Stimulated activated CD4-positive, alpha-beta T cell treated with anti-CD3 and anti-CD28 coated beads, Interleukin-15, amount 100 ng/mL, for 48 hours (primary cell): ENCODE measurements at places on chromosomes 5 and 9.

DNA sequence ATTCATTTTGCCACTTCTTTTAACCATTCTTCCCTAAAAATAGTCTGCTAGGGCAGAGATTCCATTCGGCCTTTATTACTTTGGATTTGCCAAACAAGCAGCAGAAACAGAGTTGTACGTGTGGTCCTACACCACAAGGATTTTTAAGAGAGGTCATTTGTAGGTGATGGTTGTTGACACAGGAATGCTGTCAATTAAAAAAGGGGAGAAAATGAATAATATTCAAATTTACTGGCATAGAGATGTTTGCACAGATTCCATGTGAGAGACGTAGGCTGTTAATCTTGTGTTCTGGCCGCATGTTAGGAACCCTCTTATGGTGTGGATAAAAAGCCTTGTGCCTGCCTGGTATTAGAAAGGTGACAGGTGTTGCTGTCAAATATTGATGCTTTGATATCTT, 34.9 kb downstream of the TRIO start:
- DNase-seq = no peak

- DNase-seq = no peak
These were observed 112.5 kb upstream of the SLIT3 start for GRCh38 chr5:169413416-169413815.

- DNase-seq = no peak
These were observed 1.5 kb downstream of the KLF9 start for GRCh38 chr9:70412832-70413463.

GRCh38 chr9:132744881-132745755, 74.9 kb downstream of the GTF3C4 start:
- DNase-seq = no peak

GRCh38 chr9:16126042-16126441, 573.2 kb downstream of the CCDC171 start:
- DNase-seq = no peak

DNA sequence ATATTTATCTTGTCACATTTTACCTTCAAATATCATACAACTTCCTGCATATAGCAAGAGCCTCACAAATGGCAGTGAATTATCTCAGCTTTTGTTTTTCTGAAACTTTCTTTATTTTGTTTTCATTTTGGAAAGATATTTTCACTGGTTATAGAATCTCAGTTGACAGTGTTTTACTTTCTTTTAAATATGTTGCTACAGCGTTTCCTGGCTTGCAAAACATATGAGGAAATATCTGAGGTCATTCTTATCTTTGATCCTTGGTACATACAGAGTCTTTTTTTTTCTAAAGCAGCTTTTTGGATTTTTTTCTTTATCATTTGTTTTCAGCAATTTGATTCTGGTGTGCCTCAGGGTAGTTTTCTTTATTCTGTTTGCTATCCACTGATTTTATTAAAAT, 77.6 kb upstream of the CEP78 start:
- no peak for DNase-seq

DNA sequence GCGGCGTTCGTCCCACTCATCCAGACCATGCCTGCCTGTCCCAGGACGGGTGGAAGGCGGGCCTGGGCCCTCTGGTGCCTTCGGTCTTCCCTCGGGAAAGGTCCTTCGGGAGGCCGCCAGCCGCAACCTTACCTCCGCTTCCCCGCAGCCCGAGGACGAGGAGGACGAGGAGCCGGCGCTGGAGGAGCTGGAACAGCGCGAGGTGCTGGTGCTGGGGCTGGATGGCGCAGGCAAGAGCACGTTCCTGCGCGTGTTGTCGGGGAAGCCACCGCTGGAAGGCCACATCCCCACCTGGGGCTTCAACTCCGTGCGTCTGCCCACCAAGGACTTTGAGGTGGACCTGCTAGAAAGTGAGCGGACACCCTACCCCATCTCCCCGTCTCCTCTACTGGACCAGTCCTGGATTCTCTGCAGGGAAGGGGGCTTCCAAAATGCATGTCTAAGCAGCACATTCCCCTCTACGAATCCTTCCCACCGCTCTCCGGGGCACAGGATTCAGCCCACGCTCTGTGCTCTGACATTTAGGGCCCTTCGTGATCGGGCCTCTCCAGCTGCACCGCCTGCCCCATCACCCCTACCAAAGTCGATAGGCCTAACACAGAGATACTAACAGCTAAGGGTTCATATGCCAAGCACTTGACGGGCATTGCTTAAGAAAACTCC, 1.1 kb downstream of the ARL10 start:
- no peak for DNase-seq

- no peak for DNase-seq
These were observed 539.9 kb downstream of the DMRTA1 start for GRCh38 chr9:22986556-22986955.

- DNase-seq = no peak
These were observed 210.7 kb downstream of the C9orf50 start for GRCh38 chr9:129410226-129410625.

DNA sequence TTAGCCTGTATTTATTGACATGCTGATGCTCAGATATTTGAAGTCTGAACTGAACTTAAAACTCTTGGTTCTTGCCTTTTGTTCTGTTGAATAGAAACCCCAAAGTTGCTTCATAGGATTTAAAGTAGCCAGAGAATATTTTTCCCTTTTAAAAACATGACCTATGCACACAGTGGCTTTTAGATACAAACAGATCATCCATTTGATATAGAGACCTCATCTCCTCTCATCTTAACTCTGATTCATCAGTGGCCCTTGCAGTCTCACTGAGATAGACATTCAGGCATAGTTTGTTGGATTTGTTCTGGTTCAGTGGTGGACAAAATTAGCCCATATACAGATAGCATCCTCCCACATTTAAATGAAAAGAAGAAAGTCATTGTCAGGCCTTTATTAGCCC, 43.5 kb upstream of the PJA2 start:
- no peak for DNase-seq

DNA sequence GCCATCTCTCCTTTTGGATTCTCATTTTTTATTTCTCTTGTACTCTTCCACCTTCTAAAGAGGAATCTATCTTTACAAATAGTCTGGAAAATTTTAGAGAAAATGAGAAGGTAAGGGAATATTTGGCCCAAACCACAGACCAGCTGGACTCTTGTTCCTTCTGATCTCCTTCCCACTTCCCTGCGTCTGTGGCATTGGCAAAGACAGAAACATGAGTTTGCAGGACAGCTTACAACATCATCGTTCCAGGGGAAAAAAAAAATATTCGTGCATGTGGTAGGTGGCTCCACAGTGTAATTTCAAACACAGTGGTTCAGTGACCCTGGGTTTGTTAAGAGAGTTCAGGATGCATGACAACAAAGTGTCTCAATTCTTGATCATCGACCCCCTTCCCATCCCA, 755.0 kb downstream of the DNAH5 start:
- DNase-seq = no peak

DNA sequence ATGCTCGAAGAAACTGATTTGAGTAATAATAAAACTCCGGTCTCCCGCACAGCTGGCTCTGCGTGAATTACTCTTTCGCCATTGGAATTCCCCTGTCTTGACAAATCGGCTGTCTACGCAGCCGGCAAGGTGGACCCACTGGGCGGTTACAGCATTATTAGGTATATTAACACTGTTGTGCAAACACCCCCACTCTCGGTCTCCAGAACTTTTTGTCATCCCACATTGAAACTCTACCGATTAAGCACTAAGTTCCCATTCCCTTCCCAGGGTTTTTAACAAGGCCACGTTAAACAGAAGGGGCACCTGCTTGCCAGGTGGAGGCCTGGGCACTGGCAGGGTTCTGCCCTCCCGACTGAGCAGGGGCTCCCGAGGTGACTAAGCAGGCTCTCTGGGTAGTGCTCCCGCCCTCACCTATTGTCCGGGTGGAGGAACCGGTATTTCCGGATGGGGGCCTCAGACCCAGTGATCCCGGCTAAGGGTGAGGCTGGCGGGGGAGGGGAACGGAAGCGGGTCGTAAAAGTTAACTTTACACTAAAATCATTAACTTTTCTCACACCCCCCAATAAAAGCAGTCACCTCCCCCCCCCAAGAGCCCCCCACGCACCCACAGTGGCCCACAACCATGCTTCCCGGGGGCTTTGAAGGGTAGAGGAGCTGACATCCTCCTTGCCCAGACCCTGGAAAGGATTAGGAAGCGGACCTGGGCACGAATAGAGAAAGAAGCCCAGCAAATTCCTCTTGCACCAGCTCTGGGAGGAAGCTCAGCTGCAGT, 53.5 kb upstream of the TJP2 start:
- no peak for DNase-seq

DNA sequence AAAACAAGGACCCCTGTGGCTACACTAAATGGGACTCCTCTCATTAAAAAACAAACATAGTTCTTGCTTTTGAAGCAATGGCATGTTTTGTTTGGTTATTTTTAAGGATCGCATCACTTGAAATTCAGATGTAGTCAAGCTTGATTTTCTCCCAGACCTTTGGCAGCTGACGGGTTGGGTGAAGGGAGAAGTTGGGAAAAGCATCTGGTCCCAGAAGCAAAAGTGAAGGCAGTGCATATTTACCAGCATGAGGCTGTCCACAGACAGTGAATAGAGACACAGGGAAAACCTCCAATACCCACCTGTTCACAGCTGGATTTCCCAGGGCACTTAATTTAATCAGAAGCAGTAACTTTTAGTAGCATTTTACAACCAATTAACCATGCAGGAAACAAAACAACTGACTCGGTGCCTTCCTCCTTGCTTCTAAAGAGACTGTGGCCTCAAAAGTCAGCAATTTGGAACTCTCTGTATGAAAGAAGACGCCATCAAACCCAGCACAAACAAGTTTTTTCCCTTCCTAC, 245.4 kb downstream of the EBF1 start:
- no peak for DNase-seq

- no peak for DNase-seq
These were observed 71.4 kb downstream of the SEMA4D start for GRCh38 chr9:89426384-89426961.

- DNase-seq = no peak
These were observed 22.8 kb upstream of the NDST1 start for GRCh38 chr5:150484964-150485692.

DNA sequence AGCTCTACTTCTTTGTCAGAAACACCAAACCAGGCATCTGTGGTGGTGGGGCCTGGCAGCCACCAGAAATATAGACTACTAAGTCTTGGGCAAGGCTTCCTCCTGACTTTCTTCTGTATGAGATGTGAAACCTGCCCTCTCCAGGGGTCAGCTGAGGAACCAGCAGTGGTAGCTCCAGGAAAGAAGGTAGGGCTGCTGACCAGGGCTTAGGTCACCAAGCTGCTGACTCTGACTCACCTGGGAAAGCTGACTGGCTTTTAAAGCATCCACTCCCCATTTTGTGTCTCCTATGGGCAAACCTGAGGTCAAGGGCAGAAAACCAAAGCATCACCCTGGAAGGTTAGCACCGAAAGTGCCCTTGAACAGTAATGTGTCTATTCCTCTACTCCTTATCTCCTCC, 10.4 kb upstream of the SH3TC2 start:
- DNase-seq = no peak

GRCh38 chr5:53430618-53431252, 49.7 kb upstream of the FST start:
- DNase-seq = no peak
